ENCODE measurements at places on chromosomes 12 and 14.

DNA sequence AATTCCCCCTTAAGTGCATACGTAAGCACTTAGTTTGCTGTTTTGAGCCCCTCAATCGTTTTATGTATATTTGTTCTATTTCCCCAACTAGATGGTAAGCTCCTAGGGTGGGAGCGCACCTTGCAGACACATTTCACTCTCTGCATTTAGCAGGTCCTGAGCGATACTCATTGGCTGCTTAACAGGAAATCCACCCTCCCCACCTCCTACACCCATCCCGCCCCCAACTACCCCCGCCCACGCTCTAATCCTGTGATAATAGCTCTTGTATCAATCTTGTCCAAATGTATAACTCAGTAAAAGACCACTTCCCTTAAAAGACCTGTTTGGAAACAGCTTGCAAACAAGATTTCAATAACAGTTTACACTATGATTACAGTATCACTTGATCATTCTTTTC lies 8.1 kb downstream of the LPAR5 start:
- DNase-seq: no peak

GRCh38 chr12:59615392-59616165 lies 19.8 kb downstream of the SLC16A7 start:
- no peak for DNase-seq

- DNase-seq: no peak
These were observed 771.6 kb downstream of the RPS29 start for GRCh38 chr14:48814562-48814961.

GRCh38 chr12:116587270-116587669 lies 28.1 kb downstream of the MAP1LC3B2 start:
- DNase-seq: no peak

- no peak for DNase-seq
These were observed 59.5 kb downstream of the SCARB1 start for GRCh38 chr12:124804011-124804621.

GRCh38 chr12:131844656-131845055 lies 16.5 kb downstream of the MMP17 start:
- no peak for DNase-seq

DNA sequence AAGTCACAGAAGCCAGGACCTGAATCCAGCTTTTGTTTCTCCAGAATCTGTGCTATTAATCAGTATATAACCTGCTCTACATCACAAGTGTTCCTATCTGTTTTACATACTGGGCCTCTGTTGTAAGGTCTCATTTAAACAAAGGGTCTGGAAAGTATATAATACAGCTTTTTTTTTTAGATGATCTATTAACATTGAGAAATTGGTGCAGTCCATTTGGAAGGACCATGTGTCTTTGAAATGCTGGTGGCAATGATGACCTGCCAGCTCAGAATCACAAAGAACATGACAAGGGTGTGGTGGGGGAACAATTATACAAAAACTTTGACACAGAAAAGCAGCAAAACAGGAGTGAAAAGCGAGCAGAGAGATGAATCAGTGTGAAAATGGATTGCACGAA lies 164.6 kb downstream of the PPM1H start:
- DNase-seq: no peak

DNA sequence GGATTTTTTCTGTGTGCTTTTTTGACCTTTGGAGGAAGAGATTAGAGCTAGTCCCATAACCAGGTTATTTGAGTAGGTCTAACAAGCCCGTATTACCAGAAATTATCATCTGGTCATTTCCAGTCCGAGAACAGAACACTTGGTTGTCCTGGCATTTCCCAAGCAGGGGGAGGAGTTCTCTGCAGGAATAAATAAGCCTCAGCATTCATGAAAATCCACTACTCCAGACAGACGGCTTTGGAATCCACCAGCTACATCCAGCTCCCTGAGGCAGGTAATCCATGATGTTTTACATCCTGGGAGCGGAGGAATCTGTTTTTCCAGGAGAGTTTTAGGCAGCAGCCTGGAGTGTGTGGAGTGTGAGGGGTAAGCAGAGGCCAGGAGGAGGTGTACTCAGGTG lies at the start of gene SERPINA3:
SERPINA3 (plus strand) TSS at position 218 of the 400 bp plus-strand sequence. CDS start 2,051 bp downstream, outside the sequence.
- DNase-seq: no peak

GRCh38 chr12:62762645-62763044 lies 172.3 kb downstream of the PPM1H start:
- DNase-seq: no peak

GRCh38 chr14:58826845-58827686 lies 189.3 kb downstream of the DACT1 start:
- no peak for DNase-seq

GRCh38 chr14:92368001-92368400 lies 45.0 kb downstream of the SLC24A4 start:
- no peak for DNase-seq

DNA sequence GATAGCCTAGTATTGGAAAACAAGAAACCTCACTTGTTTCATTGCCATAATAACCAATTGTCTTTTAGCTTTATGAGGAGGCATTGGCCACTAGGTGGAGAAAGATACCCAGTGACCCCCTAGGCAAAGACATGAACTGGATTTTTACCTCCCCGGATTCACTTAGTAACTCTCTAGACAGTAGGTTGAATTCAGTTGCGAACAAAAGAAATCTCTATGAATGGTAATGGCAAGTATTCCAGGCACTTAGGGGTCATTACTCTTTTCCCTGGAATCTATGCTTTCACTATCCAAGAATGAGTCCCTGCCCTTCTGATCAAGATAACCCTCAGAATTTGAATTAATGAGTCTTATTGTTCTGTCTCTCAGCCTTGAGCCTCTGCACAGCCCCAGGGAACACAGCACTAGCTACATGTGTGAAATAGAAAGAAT lies 29.5 kb upstream of the RHOJ start:
- DNase-seq: no peak

- DNase-seq: peak; percentile 87
These were observed at the start of gene BHLHE41 for GRCh38 chr12:26124446-26125399. Gene BHLHE41, minus strand, starts transcription at chr12:26125037. Its CDS starts 258 bp downstream, at chr12:26124779.

GRCh38 chr12:31999692-32000091 lies 40.5 kb downstream of the RESF1 start:
- no peak for DNase-seq

DNA sequence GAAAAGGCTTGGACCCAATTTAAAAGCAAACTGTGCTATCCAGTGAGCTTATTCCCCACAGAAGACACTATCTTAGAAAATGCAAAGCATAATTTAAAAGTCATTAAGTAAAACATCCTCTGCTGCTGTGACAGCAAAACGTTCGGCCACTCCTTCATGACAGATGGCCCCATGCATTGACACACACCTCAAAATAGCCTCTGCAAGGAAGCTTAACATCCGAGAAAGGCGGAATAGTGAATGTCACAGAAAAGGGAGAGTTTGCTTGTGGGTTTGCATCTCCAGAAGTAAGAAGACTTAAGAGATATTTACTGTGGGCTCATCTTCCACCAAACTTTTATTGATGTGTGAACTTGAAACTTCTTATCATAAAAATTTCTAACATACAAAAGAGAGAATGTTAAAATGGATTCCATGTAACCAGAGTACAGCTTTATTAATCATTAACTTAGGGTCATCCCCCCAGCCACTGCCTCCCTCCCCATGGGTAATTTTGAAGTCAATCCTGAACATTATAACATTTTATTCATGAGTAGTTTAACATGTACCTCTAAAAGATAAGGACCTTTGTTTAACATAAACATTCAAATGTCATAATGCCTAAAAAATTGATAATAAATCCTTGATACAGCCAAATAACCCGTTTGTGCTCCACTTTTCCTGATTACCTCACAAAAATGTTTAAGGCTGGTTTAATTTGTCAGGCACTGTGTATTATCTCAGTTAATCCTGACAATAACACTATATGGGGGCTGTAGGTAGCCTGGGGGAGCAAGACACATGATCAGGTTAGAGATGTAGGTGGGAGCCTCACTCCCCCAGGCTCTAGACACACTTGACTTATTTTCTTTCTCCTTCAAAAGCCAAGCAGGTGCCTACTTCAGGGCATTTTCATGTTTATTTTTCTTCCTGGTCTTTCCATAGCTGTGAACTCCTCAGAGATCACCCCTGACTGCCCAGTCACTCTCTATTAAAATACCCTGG lies 119.7 kb upstream of the TMCC3 start:
- no peak for DNase-seq

DNA sequence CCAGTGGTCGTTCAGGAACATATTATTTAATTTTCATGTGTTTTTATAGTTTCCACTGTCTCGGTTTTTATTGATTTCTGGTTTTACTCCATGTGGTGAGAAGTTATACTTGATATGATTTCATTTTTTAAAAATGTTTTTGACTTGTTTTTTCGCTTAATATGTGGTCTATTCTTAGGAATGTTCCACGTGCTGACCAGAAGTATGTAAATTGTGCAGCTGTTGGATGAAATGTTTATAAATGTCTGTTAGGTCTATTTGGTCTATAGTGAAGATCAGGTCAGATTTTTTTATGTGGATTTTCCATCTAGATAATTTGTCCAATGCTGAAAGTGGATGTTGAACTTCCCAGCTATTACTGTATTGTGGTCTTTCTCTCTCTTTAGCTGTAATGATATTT lies 433.8 kb upstream of the MIS18BP1 start:
- DNase-seq: no peak

DNA sequence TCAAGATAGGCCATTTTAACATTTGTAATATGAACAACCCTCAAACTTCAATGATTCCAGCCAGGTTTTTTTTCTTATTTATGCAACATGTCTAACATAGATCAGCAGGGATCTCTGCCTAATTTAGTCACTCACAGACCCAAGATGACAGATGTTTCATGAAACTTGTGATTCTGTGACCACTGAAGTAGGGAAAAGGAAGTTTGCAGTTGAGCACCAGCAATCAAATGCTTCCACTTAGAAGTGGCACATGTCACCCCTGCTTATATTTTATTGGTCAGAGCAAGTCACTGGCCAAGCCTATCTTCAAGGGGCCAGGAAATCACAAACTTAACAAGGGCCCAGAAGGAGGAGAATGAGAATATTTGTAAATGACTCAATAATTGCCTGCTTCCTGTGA lies 150.6 kb downstream of the BCAT1 start:
- no peak for DNase-seq

DNA sequence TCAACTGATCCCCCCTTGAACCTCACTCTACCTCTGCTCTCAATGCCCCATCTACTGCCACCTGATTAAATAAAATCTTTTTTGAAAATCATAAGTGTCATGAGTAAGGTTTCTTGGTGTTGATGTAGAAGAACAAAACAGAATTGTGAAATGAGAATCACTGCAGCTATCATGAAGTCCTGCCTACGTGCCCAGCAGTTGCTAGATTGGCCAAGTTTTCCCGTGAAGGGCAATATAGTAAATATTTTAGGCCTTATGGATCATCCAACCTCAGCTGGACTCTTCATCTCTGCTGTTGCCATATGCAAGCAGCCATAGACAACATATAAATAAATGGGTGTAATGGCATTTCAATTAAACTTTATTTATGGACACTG lies 5.2 kb upstream of the OAS3 start:
- DNase-seq: no peak

DNA sequence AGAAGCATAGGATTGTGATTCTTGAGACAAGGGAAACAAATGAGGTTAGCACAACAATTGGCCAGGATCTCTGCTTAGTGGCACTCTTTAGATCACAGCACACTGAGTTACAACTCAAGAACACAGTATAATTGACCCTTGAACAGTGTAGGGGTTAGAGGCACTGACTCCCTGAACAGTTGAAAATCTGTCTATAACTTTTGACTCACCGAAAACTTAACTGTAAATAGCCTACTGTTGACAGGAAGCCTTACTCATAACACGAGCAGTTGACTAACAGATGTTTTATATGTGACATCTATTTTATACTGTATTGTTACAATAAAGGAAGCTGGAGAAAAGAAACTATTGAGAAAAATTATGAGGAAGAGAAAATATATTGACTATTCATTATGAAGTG lies 296.1 kb downstream of the RERGL start:
- no peak for DNase-seq

DNA sequence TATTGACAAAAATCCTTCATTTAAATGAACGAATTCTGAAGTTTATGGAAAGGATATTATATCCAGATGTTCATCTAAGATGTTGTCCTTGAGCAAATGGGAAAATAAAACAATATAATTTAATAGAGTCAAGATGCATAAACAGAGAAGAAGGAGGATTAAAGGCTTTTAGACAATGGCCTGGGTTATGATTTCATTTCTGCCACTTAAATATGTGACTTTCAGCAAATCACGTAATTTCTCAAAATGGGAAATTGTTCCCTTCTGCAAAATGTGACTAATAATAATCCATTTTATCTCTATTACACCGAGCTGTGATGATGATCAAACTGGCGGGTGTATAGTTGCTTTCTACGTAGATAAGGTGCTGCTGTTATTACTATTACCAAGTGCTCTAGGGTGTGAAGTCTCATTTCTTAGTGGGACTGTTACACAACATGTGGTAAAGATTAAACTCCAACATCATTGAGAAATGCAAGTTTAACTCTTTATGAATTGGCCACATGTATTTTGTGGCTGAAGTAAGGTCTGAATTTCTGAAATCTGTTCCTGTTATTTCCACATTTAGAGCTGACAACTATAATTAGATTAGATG lies 157.0 kb downstream of the MYRFL start:
- DNase-seq: no peak

- DNase-seq: no peak
These were observed 10.1 kb upstream of the DNAH10 start for GRCh38 chr12:123752046-123752445.

DNA sequence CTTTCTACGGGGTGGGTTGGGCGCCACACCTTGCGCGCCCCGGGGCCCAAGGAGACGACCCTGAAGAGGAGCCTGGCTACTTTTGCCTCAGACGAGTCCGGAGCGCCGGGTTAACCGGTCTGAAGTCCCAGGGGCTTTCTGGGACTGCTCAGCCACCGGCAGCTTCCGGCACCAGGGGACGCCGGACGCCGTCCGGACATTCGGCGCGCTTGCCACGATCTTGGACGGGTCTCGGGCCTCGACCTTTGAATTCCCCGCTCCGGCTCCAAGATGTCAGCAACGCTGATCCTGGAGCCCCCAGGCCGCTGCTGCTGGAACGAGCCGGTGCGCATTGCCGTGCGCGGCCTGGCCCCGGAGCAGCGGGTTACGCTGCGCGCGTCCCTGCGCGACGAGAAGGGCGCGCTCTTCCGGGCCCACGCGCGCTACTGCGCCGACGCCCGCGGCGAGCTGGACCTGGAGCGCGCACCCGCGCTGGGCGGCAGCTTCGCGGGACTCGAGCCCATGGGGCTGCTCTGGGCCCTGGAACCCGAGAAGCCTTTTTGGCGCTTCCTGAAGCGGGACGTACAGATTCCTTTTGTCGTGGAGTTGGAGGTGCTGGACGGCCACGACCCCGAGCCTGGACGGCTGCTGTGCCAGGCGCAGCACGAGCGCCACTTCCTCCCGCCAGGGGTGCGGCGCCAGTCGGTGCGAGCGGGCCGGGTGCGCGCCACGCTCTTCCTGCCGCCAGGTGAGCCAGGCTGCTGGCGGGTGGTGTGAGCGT lies at the start of gene ACOT4:
ACOT4 (plus strand) TSS at position 184 of the 760 bp plus-strand sequence; CDS start at position 271, 87 bp downstream.
- no peak for DNase-seq
